Suppressor macrophage (primary cell): ENCODE measurements at places on chromosomes 12 and 14.

- DNase-seq = no peak
Observed at GRCh38 chr12:67442896-67443295, 173.7 kb downstream of the CAND1 start.

- peak; percentile 24 for DNase-seq
Observed at GRCh38 chr12:126772171-126772864, 1494.7 kb upstream of the TMEM132C start.

GRCh38 chr12:88122666-88123065 is 19.2 kb downstream of the CEP290 start:
- DNase-seq = no peak

DNA sequence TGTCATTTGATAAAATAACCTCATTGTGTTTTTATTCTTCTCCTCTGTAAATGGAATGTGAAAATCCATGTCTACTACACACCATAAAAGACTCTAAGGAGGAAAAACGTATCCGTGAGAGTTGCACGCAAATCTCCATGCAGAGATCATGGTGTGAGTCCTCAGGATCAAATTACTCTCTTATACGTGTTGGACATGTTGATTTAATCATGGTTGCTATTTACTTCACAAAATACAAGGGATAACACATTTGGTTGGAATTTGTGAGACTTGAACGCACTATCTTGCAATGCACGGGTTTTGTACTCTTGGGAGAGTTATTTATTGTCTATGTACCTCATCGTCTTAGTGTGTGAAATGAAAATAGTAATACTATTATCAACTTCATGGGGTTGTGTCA is 128.0 kb upstream of the RASSF8 start:
- DNase-seq = no peak

- DNase-seq = no peak
Observed at GRCh38 chr14:23147676-23148075, 28.6 kb upstream of the CEBPE start.

- DNase-seq = no peak
Observed at GRCh38 chr12:112616469-112617152, 174.9 kb upstream of the RPH3A start.

- DNase-seq = no peak
Observed at GRCh38 chr14:33393895-33394368, 455.3 kb downstream of the NPAS3 start.

DNA sequence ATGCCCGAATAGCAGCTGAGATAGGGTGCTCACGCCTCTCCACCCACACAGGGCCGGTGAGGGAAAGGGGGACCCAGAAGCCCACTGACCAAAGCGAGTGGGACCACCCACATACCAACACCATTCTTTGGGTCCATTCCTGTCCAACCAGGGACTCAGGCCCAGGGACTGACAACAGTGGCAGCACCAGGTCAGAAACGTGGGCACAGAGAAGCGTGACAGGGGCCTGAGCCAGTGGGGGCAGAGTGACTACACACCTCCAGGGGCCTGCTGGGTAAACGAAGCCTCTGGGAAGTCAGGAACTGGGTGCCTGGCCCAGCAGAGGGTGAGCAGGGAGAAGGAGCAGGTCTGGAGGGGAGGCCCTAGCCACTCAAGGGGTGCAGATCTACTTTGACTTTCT is 13.7 kb downstream of the SPRYD3 start:
- no peak for DNase-seq

DNA sequence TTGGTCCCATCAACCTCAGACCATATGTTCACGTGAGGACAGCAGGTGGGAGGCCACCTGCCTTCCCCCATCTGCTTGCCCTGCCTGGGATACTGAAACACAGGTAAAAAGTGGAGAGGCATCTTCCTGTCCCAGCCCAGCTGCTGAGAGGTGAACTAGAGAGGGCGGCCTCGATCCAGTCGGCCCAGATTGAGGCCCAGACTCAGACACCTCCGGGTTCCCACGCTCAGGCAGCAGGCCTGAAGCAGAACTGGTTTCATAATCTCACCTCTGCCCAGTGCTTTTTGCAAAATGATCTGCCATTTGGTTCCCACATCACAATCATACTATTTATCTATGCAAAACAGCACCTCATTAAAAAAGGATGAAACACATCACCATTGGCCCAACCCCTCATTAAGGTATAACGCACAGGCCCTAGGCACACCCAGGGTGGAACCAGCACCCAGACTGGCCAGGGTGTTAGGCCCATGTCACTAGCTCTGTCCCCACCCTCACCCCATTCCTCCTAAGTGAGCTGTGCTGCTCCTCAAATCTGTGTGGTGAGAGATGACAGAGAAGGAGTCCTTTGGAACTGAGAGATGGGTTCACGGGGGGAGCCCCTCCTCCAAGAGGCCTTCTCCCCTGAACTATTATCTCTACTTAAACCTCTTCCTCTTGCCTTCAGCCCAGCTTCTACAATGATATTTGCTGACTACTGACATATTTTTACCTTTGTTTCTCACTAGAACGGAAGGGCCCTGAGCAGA is 81.1 kb downstream of the ZFP36L1 start:
- DNase-seq = no peak

DNA sequence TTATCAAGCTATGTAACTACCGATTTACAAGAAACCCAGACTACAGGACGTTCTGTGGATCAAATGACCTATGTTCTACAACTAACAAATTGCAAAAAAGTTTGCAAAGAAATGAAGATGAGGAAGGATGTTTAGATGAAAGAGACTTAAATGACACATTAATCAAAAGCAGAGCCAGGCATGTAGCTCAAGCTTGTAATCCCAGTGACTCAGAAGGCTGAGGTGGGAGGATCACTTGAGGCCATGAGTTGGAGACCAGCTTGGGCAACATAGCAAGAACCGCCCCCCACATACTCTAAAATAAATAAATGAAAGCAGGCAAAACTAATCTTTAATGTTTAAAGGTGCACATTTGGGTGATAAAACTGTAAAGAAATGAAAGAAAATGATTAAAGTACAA is 331.9 kb downstream of the BTG1 start:
- peak; percentile 47 for DNase-seq

DNA sequence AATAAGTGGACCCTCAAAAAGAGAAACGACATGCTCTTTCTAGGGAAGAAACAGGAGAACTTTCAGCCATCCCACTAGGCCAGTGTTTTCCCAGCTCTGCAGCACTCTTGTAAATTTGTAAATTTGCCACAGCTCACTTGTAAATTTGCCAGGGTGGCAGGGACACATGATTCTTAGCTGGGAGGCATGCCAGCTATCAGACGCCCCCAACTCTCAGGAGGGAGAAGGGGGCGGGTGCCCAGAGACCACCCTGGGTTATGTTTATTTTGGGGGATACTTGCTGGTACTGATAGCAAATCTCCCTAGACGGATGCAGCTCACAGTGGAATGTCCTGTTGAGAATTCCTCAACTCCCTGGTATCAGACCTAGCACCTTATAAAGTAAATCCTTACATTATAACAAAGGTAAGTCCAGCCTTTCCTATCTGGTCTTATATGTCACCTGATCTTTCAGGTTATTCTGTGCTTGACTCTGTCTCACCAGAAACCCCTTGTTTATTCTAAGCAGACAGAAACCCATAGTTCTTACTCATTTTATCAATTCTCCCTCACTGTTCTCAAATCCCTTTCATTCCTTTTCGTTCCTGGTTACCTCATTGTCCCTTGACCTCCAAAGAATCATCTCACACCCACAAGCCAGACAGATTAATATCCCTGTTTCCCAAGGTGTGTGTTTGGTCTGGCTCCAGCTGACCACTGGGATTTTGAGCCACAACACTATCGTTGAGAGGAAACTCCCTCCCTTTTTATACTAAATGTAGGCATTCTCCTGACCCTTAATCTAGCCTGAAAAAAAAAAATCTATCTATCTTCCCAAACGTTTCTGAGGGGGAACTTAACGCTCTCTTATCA is 69.3 kb upstream of the HMGA2 start:
- no peak for DNase-seq

DNA sequence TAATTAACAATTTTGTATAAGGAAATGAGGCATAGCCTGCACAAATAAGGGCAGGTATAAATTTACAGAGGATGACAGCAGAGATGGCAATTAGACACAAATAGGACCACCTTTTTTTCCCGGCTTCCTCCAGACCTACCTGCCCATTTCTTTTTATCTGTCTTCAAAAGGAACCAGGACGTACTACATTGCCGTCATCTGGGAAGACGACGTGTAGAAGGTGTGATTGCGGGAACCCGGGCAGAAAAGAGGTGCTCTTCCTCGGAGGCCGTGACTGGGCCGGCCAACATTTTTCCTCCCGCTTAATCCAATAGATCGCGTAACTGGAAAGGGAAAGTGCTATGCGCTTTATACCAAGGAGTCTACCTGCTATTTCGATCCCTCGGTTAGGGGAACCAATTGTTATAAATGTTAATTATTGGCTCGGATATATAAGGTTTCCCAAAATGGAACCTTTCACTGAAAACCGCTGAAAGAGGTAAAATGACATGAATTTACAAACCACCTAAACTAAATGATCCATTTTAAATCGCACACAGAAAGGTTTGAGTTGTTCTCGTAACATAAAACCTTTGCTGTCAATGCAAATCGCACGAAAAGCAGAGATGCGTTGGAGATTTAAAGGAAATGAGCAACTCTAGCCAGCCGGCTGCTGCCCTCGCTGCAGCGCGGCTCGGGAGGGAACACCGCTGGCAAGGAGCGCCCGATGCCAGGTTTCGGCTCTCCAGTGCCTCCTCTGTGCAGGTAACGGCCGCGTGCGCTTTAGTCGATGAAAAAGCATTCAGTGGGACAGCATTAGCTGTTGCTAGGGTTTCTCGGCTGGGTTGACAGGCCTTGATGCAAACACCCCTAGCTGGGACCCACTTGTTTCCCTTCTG is 2.8 kb upstream of the SIX1 start:
- DNase-seq = no peak

DNA sequence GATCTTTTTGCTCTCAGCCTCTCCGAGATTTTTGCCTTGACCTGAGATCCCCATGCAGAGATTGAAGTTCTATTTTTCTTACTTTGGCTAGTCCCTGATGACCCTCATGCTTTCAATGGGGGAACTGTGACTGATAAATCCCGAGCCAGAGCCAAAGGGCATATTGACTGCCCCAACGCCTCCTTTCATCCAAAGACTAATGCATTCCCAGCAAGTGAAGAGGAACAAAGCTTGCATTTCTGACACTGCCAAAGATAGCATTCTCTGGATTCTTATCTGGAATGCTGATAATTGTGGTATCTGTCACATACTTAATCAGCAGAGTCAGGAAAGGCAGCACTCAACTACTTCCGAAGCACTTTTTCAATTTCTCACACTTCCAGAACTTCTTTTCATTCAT is 152.3 kb upstream of the EGLN3 start:
- no peak for DNase-seq

GRCh38 chr14:74964787-74965485 is 9.5 kb upstream of the PGF start:
- no peak for DNase-seq

GRCh38 chr14:73810478-73811163 is 41.0 kb upstream of the PTGR2 start:
- peak; percentile 71 for DNase-seq
